ENCODE measurements at places on chromosomes 6 and 20.
A peak's percentile ranks its signal among the peaks of the same experiment; 100 is the strongest.

DNA sequence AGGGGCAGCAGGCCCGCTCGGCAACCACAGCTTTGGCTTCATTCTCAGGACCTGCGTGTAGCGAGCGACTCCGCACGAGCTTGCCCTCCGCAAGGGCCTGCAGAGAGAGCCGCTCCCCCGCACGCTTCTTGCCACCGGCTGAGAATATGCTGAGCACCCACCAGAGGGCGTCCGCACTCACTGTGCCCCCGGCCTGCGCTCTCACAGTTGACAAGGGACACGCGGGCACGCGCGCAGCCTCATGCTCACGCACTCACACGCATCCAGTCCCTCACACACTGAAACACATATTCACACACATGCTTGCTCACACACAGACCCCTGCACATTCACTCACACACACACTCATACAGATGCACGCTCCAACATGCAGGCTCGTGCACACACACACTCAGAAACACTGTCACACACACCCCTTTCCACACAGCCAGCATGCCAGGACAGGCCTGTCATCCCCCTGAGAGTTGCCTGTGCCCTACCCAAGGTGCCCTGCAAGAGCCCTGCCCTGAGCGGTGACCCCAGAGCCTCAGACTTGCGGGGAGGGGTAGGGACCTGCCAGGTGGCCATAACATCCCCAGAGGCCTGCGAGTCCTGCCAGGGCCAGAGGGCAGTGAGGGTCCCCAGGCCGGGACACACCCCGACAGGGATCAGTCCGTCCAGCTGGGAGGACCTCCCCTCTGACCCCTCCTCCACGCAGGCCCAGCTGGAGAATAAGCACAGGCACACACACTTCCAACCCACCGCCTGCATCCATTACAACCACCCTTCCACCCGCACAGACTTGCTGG is 174.1 kb downstream of the BMP7 start:
- no peak for DNase-seq

GRCh38 chr20:25508083-25508770 is 77.1 kb downstream of the NINL start:
- DNase-seq = no peak

- DNase-seq = no peak
Measured at GRCh38 chr20:58143531-58143930, 84.9 kb downstream of the ANKRD60 start.

GRCh38 chr20:39660226-39660625 is 698.1 kb downstream of the DHX35 start:
- no peak for DNase-seq

GRCh38 chr6:169232507-169232931 is 21.1 kb downstream of the THBS2 start:
- DNase-seq = no peak

DNA sequence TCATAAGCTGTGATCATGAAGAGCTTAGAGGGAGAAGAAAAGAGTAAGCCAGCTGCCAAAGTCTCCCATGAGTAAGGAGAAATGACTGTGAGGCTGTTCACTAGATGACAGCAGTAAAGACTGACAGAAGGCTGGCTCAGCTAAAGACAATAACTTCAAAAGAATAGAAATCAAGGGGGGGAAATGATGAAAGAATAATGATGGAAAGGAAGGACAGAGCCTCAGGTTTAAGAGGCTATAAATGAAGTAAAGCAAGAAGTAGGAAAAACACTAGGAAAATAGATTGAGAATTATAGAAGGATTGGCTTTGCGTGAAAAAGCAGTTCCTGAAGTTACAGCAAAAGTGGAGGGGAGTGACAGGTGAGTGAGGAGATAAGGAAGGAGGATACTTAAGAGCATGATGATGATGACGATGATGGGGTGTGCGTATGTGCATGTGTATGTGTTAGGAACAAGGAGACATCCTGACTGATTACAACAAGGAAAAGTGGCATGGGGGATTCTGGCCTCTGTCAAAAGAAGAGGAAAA is 48.2 kb downstream of the HBS1L start:
- no peak for DNase-seq

DNA sequence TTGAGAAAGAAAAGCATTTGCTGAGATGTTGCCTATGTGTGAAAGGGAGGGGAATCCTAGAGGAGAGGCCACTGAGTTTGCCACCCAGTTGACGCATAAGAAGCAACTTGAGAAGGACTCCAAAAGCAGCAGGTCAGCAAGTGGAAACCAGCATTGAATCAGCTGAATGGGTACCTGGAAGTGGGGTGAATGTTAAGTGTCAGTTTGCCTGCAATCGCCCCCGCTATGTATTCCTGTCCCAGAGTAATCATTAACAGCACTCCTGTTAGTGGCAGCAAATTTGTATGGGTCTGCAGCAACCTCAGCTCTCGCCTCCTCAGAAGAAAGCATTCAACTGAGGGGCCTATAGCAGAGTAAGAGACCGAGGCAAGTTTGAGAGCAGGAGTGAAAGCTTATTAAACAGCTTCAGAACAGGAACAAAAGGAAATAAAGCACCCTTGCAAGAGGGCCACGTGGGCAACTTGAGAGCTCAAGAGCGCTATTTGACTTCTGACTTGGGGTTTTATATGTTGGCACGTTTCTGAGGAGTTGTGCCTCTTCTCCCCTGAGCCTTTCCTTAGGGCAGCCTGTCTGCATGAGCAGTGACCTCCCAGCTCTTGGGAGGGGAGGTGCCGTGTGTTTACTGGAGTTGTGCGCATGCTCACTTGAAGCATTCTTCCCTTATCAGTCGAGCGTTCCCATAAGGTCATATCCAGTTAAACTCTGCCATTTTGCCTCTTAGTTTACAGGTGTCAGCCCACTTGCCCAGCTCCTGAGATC is 122.6 kb upstream of the PHACTR1 start:
- no peak for DNase-seq

- peak; percentile 11 for DNase-seq
Measured at GRCh38 chr6:131250122-131250521, 114.9 kb downstream of the AKAP7 start.

DNA sequence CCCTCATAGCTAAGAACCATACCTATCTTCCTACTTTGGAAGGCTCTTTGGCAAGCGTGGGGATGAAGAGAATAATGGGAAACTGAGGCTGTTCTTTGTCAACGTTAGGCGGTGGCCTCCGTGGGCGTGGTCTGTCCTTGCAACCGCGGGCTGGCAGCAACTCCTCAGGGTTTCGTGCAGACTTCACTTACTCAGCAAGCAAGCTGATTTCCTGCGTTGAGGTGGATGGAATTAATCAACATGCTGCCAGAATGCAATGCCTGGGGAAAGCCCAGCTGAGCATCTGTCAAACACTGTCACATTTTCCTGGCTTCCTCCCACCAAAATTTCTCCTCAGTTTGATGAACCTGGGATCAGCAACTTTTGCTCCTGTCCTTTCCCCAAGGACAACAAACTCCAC is 9.2 kb upstream of the IL17F start:
- DNase-seq = no peak

- DNase-seq = no peak
Measured at GRCh38 chr20:53623454-53624211, 30.0 kb upstream of the ZNF217 start.

GRCh38 chr6:34305982-34306708 is 57.3 kb upstream of the SMIM29 start:
- DNase-seq = no peak

DNA sequence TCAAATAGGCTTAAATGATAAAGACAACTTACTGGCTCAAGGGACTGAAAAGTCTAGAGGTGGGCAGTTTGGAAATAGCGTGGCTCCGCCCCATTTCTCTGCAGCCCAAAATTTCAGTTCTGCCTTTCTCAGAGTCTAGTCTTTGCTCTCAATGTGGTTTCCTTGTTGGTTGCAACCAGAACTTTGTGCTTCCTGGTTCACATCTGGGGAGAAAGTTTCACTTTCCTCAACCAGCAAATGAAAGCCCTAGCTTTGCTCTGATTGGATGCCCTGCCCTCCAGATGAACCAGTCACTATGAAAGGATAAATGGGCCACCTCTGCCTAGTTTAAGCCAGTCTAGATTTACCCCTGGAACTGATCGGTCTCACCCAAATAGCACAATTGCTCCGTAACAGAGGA is 14.9 kb downstream of the SYCP2L start:
- DNase-seq = no peak

DNA sequence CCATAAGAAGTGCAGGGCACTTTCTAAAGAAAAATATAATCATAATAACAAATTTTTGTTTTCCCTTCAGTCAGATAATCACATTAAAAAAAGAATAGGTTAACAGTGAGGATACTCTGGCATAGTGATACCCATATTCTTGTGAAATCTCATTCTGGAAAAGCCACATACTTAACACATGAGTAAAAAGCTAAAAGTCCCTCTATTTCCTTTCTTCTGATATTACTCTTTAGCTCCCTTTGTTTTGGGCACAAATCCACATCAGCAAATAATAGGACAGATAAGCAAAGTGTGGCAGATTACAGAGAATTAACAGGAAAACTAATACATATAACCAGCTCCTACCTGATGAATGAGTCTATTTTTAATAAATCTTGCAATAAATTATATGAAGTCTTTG is 15.8 kb downstream of the SHPRH start:
- no peak for DNase-seq

DNA sequence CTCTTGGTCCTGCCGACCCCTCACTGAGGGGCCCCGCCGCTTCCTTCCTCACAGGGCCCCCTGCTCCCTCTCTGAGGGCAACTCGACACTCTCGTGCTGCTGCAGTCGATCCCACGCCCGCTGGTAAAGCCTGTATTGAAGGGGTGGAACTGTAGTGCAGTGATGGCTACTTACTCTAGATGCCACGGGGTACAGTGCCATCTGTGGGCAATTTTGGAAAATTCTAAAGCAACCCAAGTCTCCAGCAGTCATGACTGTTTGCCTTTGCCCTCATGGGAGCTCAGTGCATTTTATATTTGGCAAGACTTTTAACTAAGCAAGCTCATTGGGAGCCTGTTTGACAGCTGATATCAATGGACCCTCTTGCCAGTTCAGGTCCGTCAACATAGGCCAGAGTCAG is 6.5 kb upstream of the C6orf136 start:
- DNase-seq = no peak

GRCh38 chr20:8322662-8323217 is 190.7 kb downstream of the PLCB1 start:
- DNase-seq = no peak

- no peak for DNase-seq
Measured at GRCh38 chr6:162290846-162291465, 436.6 kb downstream of the PRKN start.

DNA sequence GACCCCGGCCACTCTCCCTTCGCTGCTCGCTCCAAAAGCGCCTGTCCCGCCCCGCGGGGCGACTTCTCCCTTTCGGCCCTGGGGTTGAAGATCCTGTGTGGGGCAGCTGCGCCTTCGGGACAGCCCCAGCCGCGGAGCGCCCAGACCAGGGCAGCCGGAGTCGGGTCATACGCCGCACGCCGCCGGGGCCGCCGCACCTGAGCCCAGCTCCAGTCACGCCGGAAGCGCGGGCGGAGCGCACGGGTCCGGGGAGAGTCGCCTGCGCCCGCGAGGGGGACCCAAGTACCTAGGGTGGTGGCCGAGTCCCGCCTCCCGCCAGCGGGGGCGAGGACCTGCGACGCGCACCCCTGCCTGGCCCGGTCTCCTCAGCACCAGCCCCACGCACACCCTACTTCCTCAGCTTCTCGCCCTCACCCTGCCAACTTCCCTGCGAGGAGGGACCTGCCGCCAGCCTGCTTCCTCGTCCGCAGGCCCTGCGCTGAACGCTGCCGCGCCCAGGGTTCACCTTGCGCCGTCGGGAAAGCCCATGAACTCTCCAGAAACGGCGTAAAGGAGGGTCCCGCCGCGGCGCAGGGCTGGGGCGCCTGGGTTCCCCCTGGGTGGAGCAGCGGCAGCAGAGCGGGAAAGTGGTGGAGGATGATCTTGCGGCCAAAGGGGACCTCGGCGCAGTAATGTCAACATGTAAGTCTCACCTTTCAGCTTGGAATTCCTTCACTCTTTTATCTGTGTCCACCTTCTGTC is at the start of gene ADGRG6:
Gene ADGRG6 (plus strand): TSS at position 357 of the 741 bp plus-strand sequence. CDS start 323 bp downstream, at position 680.
- DNase-seq = peak; percentile 15

GRCh38 chr6:30727920-30728553 is 7.9 kb downstream of the TUBB start:
- DNase-seq = no peak

- DNase-seq = no peak
Measured at GRCh38 chr20:24661255-24661654, 191.8 kb downstream of the SYNDIG1 start.

GRCh38 chr6:20946022-20946421 is 411.8 kb downstream of the CDKAL1 start:
- DNase-seq = no peak

DNA sequence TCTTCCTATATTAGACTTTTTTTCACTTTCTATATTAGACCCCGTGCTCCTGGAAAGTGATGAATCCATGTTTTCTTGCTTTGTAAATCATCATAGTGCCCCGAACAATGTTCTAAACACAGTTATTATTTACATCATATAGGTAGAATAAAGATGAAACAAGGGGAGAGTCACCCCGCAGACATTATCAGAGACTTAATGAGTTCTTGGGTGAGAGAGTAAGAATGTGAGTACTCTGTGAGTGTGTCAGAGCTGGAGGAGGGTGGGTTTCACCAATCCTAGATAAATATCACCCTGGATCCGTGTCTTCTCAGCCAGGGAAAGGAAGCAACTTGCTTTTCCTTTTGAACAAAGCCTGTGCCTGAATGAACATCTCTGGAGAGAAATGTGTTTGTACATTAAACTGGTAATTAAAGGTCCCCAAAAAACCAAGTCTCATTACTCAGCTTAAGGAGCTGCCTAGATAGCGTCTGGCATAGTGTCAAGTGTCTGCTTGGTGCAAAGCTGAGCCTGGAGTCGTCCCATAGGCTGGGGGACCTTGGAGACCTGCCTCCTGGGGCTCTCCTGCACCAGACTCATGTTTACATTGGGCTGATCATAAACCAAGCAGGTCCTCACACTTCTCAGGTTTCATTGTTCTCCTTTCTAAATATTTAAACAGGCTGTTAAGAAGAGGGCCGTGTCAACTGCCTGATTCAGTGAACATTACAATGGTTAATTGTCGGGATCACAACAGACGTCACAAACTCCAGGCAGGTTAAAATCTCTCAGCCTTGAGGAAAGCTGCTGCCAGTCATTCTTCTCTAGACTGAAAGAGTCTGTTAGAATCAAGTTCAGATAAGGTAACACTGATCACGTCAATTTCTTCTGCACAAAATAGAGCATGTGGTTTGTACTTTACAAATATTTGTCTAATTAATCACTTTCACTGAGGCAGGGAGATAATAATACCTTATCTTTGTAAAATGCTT is 179.7 kb upstream of the MYLIP start:
- no peak for DNase-seq

DNA sequence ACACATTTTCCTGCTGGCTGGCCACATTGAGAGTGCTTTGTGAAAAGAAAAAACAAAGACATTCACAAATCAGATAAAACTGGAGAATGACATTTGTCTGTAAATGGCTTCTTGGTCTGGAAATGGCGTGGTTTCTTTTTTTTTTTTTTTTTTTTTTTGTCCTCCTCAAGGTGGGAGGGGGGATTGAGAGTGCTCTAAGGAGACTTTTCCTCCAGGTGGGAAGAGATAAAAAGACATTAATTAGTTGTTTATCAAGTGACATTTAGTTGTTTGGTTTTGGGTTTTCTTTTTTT is 40.4 kb downstream of the GNAS start:
- no peak for DNase-seq

- no peak for DNase-seq
Measured at GRCh38 chr6:139584599-139584998, 210.2 kb upstream of the CITED2 start.

- no peak for DNase-seq
Measured at GRCh38 chr6:10434235-10434634, 19.4 kb upstream of the TFAP2A start.
